Stimulated activated CD4-positive, alpha-beta T cell treated with anti-CD3 and anti-CD28 coated beads, Interleukin-12 subunit alpha, Interleukin-12 subunit beta, amount 100 ng/mL, for 48 hours (primary cell): ENCODE measurements at places on chromosomes 5 and 9.

GRCh38 chr9:19922476-19923118, 133.8 kb upstream of the SLC24A2 start:
- no peak for DNase-seq

DNA sequence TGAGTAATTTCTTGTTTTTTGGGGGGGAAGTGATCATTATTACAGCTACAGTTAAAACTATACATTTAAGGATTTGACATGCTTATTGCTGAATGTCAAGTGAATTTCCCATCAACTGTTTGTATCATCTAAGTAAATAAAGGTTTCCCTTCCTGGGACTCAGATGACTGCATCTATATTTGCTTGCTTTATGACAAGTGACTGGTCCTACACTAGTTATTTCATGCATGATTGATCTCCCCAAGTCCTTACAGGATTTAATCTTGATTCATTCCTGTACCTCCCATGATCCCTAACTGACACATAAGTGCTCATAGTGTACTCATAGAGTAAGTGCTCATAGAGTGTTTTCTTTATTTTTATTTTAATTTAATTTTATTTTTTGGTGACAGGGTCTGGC, 2.8 kb downstream of the TXNDC8 start:
- no peak for DNase-seq

DNA sequence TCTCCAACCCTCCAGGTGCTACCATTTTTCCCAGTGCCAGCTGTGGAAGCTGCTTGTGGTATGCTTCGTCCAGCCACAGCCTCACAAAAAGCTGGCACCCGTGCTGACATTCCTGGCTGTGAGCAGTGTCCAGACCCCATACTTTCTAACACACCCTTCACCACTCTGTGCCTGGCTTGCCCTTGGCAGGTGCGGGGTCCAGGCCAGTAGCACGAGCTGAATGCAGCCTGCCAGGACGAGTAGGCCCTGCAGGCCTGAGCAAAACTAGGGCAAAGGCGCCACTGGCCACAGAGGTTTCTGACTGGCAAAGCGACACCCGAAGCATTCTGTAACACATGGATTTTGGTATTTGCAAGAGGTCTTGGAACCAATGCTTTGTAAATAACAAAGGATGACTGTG, 26.0 kb upstream of the GHR start:
- no peak for DNase-seq

DNA sequence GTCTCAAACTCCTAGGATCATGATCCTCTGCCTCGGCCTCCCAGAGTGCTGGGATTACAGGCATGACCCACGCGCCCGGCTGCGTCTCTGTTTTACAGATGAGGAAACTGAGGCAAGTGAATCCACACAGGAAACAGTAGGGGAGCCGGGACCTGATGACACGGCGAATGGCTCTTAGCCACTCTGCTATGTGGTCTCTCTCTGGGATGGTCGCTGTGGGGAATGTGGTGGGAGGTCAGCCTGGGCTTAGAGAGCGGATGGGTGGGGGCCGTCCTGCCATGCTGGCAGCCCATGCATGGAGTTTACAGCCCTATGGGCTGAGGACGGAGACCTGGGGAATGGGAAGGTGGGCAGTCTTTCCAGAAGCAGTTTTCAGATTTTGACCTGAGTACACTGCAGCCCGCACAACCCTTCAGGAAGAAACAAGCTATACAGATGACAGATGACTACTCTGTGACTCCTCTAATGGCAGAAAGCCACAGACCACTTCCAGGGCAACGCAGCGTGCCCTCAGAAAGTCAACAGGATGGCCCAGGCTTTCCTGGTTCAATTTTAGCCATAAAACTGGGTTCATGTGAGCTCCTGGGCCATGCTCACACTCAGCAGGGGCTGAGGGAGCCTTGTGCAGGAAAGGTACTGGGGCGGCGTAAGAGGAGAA, 136.1 kb upstream of the RAPGEF1 start:
- no peak for DNase-seq

GRCh38 chr5:179273073-179273435, 72.2 kb downstream of the ADAMTS2 start:
- no peak for DNase-seq

GRCh38 chr5:105639068-105639467, 2031.7 kb downstream of the EFNA5 start:
- DNase-seq, result no peak

GRCh38 chr5:160371294-160371693, 868 bp upstream of the C1QTNF2 start:
- no peak for DNase-seq

GRCh38 chr9:14278291-14278721, 35.6 kb downstream of the NFIB start:
- DNase-seq, result no peak

GRCh38 chr5:16519435-16519834, 53.8 kb upstream of the ZNF622 start:
- no peak for DNase-seq

GRCh38 chr9:23812673-23813072, 13.4 kb downstream of the ELAVL2 start:
- DNase-seq, result no peak

DNA sequence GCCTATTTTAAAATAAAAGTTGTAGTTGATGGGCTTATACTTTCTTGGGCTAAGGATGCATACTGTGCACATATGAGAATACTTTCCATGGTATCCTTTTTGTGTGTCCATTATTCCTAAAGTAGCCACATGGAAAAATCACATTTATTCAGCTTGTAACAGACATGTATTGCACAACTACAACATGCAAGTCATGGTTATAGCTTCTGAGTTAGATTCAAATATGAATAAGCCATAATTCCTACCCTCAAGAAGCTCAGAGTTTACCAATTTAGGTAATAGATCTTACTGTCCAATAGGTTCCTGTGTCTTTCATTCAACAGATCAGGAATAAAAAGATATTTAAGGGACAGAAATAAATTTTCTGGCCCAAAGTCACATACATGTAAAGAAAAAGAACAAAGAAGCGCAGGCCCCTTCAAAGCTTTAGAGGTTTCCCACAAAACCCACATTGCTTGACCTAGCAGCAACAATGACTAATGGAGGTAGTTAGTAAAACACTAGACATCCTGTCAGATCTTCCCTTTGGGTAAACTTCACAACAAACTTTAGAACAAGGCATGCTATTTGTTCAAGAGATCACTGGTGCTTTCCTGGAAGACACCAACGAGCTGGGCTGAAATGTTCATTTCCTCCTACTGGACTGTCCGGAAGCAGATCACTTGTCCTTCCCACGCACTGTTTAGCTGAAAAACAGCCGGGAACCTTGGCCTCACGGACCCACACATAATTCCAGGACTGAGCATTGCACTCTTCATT, 78.4 kb upstream of the ITGA1 start:
- no peak for DNase-seq

DNA sequence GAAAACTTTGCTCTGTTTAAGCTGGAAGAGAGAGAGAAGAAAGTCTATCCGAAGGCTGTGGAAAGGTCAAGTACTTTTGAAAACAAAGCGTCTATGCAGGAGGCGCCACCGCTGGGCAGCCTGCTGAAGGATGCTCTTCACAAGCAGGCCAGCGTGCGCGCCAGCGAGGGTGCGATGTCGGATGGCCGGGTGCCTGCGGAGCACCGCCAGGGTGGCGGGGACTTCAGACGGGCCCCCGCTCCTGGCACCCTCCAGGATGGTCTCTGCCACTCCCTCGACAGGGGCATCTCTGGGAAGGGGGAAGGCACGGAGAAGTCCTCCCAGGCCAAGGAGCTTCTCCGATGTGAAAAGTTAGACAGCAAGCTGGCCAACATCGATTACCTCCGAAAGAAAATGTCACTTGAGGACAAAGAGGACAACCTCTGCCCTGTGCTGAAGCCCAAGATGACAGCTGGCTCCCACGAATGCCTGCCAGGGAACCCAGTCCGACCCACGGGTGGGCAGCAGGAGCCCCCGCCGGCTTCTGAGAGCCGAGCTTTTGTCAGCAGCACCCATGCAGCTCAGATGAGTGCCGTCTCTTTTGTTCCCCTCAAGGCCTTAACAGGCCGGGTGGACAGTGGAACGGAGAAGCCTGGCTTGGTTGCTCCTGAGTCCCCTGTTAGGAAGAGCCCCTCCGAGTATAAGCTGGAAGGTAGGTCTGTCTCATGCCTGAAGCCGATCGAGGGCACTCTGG, 32.6 kb downstream of the CD180 start:
- DNase-seq, result no peak

DNA sequence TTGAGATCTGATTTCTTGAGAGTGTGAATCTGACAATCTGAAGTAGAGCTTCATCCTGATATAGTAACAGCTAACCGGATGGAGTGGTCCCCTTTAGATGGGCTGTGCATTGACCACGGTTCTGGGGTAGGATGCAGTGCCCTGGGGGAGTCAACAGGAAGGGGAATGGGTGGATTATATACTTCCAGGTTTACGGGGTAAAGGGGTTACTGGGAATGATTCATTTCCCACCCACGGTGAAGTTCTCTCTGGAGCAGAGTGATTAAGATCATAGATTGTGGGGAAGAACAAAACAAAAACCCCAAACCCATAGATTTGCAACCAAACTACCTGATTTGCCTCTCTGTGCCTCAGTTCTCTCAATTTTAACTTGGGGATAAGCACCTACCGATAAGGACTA, 1.5 kb upstream of the B4GALT7 start:
- no peak for DNase-seq

DNA sequence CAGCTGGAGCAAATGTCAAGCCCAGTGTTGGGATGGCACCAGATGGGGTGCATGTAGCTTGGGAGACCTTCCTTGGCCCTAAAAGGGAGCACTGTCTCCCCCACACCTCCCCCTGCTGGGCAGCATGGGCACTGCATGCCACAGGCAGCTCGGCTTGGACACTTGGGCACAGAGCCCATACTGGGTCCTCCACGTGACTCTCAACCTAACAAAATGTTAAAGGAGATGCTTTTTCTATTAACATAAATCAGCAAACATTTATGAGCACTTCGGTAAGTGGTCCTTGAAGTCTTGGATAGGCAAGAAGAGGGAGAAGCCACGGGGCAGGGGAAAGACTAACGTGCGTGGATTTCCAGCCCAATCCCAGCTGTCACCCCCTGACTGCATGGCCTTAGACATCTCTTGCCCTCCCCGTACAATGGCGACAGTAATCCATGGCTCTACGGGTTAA, 23.9 kb upstream of the MAPK9 start:
- peak; percentile 58 for DNase-seq

- DNase-seq, result no peak
Measured at GRCh38 chr5:115888027-115888426, 46.3 kb downstream of the AP3S1 start.
